Stimulated activated CD4-positive, alpha-beta T cell treated with anti-CD3 and anti-CD28 coated beads, TNF-alpha, amount 100 ng/mL, for 4 hours (primary cell): ENCODE measurements at places on chromosomes 4 and X.
A peak's percentile ranks its signal among the peaks of the same experiment; 100 is the strongest.

GRCh38 chr4:54077812-54078211 is 13.4 kb upstream of the CHIC2 start:
- DNase-seq, result no peak

DNA sequence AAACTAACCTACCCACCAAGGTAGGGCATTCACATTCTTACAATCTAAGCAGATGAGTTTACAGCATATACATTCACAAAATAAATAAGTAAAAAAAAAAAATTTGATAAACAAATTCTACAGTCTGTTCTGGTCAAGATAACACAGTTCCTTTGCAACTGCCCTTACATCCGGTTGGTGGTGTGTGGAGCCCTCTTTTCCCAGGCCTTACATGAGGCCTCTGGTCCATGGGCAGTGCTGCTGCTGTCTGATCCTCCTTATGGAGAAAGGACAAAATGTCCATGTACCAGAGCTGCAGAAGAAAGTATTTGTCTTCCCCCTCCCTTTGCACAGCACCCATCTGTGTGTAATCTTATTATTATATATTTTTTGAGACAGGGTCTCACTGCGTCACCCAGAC is 2.2 kb upstream of the SEPTIN11 start:
- no peak for DNase-seq

DNA sequence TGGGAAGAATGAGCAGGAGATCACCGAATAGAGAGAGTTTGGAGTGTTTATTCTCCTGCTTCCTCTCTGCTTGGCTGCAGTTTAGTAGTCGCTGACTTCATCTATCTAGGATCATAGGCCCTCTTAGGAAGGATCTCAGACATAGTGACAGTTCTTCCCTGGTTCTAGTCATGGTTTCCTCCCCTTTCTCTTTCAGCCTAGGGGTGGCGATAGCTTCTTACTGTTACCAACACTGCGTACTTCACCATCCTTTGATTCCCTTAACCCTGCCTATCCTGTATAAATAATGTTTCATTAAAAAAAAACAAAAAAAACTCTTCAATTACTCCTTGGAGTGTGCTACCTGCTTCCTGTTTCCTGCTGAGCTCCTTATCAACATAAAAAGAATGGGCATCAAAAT is 103.8 kb downstream of the DDX53 start:
- no peak for DNase-seq

GRCh38 chrX:120109378-120109777 is 6.3 kb downstream of the RHOXF1 start:
- DNase-seq, result no peak

DNA sequence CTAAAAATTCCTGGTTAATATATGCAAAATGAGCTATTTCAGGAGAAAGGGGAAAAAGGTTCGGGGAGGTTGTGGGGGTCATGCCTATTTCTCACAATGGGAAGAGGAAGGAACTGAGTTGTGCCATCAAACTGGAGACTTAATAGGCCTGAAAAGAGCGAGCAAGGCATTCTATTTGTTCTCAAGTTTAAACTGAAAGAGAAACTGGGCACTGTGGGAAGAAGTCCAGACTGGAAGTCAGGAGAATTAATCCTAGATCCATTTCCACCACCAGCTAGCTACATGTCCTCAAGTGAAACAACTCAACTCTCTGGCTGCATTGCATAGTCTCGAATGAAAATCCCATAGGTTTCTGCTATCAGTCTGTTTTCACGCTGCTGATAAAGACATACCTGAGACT is 50.6 kb downstream of the PPARGC1A start:
- no peak for DNase-seq

DNA sequence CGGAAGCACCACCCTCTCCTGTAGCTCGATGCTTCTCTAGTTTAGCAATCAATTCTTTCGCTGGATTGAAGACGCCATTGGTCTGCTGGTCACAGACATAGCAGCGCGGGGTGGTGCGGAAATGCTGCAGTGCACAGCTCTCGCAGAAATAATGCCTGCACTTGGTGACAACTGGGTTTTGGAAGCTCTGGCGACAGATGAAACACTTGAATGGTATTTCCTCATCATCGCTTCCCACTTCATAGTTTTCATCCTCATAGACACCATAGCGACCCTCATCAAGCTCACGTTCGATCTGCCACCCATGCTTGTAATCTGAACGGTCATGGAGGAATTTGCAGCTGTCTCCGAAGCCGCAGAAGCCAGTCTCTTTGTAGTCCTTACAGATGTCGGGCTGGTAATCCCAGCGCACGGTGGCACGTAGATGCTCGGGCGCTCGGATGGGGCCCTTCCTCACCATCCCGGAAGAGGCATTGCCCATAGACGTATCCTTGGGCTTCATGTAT is 854 bp downstream of the RNF113A start:
- DNase-seq, result no peak

DNA sequence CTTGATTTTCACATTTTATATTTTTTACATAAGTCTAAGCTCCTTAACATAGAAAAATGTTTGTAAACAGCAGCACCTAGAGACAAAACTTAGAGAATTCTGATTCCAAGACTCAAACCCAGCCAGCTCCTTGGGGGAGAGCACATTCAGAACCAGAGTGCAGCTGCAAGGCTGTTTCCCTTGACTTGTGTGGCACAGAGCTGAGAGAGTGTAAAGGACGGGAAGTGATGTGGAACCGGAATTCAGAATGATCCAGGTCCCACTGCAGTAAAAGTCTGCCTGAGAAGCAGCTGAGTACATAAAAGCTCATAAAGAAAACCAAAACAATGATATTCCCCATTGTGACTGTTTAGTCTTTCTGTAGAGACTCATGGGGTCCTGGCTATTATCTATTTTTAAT is 713.8 kb downstream of the RAB28 start:
- DNase-seq, result no peak

DNA sequence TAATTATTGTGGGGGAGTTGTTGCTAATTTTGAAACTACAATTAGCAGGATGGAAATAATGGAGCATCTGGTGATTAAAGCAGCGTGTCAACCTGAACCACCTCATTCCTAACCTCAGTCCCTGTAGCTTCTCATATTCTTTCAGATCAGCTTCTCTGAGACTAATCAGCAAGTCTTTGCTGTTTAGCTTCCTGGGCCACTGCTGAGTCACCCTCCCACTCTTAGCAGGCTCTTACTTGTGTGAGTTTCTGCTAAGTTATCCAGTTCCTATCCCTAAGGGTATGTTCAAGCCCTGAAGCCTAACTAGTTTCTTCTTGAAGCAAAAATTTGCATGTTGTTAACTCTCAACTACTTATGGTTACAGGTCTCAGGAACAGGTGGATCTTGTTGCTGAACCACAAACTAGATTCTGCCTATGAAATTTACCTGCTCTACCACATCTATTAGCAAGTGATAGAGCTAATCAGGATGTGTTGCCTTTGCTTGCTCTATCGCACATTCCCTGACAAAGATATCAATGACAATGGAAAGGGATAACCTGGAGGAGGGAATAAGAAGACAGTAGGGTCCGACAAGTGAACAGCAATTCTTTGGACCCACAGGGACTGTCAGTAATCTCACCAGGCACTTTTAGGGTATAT is 134.2 kb downstream of the EIF4E start:
- peak; percentile 3 for DNase-seq

DNA sequence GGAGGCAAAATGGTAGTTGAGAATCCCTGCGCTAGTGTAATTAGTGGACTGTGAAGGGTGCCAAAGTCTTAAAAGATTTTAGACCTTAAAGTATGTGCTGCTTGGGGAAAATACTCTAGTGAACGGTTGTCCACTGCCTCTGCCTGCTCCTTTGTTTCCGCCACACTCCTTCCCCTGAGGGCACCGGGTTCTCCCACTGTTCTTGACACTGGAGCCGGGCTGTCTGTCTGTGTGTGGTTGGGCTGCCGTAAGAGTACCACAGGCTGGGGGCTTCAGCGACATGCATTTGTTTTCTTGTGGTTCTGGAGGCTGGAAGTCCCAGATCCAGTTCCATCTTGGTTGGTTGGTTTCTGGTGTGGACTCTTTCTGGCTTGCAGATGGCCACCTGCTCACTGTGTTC is 76.2 kb downstream of the CLDN34 start:
- no peak for DNase-seq

DNA sequence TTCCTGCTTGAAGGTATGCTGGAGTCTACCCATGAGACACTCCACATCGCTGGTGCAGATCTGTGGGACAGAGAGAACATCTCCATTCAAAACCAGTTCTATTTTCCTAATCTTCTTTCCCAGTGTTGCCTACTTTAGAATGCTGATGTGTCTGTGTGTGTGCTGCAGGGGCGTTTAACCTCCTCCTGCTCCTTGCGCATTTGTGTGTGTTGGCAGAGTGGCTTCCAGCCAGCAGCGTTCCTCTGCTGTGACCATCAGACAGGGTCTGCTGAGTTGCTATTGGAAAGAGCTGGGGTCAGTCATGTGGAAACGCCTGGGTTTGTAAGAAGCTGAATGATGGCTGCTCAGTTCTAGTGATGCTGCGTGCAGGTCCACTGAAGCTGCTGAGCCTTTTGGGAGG is 223.6 kb downstream of the RBMX2 start:
- no peak for DNase-seq

GRCh38 chr4:3043282-3044020 is 30.9 kb downstream of the HTT-AS start:
- no peak for DNase-seq

- no peak for DNase-seq
Observed at GRCh38 chrX:100812216-100813158, 7.7 kb upstream of the CSTF2 start.

DNA sequence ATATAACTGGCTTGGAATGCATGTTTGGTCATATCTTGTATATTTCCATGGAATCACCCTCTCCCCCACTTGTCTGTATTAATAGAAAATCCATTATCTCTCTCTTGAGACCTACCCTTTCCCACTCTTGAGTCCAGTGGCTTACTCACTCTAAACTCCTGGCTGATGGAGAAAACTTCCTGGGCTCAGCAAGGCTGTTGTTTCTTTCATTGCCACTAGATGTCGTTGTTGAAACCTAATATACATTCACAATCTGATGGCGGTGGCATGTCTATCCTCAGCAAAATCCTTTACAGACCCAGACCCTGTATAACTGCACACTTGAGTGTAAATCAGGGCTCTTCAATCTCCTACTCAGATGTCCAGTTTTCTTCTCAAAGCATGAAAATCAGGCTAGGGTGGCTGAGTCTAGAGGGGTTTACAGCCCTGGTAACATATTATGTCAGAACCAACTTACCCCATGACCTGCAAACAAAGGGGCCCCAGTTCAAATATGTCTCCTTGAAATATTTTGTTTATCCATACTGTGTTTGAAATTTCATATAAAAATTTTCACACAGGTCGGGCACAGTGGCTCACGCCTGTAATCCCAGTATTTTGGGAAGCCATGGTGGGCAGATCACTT is 70.0 kb upstream of the FAM241A start:
- no peak for DNase-seq

GRCh38 chr4:25950461-25951389 is 36.7 kb downstream of the SMIM20 start:
- no peak for DNase-seq

- no peak for DNase-seq
Observed at GRCh38 chrX:151790481-151791160, 56.1 kb downstream of the CNGA2 start.

DNA sequence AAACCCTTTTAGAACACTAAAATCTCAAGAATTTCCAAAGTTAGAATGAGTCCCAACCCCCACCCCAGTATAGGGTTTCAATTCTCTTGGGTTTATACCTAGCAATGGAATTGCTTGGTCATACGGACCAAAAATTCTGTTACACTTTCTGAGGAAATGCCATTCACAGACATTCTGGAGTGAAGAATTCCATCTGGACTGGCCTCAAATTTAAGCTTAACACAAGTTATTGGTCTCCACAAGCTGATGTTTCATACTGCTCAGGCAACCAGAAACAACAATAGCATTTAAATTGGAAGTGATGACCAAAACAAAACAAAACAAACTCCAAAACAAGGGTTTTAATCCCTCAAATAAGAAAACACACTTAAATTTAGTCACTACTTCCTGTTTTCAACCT is 51.1 kb downstream of the GPC4 start:
- DNase-seq, result no peak

DNA sequence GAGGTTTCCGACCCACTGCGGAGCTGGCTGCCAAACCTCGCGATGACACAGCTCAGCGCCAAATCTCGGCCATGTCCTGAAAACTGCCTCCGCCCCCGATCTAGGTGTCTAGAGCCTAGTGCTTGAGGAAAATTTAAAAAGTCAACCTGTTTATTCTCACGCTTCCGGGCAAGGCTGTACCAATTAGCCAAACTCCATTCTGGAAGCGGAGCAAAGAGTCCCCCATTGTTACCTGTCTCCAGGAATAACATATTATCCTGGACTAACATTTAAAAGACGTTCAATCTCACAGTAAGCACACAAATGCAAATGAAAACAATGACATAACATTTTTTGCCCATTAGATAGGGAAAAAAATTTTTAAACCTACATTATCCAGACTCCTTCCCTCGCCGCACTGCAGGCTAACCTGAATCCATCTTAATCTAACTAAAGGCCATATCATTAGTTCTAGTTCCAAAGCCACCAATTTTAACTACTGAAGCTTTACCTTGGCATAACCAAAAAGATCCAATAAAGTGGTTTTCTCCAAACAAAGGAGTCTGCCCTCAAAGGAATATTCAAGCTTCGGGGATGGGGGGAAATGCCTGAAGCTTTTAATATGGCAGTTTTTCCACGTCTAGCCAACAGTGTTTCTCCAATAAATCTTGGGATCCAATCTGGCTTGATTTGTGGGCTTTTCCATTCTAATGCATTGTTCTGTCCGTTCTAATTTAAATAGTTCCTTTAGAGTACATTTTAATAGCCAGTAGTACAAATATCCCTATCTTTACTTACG is 1.9 kb downstream of the HUWE1 start:
- no peak for DNase-seq

DNA sequence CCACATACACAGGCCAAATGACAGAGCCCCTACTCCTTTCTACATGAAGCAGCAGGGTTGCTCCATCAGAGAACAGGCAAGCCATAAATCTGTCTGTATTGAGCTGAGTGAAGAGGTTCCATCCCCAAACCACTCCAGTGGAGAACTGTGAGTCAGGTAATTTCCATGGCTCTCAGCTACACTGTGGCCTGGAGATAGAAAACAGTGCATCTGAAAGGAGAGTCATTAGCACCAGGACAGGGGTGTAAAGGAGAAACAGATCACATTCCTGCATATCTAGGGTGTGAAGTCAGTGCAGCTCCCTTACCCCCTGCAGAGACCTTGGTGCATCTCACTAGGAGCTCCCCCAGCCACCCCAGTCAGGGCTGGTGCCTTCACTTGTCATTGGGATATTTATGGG is 314.7 kb downstream of the CHIC1 start:
- no peak for DNase-seq

DNA sequence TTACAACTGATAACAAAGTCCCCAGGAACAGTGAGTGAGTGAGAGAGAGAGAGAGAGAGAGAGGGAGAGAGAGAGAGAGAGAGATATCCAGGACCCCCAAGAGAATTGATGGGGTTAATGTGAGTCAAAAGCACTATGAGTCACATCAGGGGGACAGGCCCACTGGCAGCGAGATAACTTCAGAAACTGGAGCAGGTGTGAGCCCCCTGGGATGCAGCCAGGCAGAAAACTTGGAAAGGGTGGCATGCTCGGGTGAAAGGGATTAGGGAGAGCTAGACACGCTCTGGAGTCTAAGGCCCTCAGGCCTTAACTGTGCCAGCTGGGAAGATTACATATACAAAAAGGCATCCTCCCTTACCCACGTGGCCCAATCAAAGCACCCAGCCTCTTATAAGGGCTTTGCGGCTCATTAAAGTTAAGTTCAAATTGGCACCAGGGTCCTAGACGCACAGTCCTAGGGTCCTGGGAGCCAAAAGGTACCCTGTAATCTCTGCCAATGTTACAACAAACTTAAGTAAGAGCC is 841 bp downstream of the ACOT9 start:
- DNase-seq, result no peak
